ENCODE measurements at places on chromosomes 5 and 9.

GRCh38 chr5:52854949-52855348 lies 67.2 kb downstream of the ITGA1 start:
- DNase-seq: no peak

DNA sequence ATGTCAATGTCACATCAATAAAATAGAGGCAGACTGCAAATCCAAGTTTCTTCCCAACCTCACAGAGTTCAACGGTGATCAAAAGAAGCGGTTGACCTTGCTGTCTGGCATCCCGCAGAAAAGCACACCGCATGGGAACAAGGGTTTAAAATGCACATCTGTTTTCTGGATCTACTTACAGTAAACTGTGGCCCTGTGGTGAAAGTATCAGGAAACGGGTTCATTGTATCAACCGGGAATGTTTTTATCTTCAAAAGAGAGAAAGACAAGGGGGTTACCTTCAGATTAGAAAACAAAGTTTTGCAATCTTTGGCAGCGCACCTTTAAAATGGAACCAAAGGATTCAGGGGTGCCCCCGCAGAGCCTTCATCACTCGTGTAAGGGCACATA lies 15.5 kb upstream of the FRRS1L start:
- DNase-seq: no peak

DNA sequence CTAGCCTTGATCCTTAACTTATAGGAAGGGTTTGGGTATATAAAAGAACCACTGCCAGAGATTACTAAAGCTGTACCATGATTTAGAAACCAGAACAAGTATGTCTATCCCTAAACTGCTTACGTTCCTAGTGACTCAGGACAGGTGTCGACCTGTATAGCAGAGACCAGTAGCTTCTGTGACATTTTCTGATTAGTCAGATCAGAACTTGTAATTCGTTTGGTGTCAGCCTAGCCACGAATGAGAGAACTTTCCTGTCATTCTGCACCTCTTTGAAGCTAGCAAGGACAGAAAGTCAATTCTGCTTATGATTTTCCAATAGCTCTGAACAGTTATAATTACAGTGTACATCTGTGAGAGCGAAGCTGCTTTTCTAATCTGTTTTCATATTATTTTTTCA lies 39.5 kb downstream of the PRKACG start:
- DNase-seq: no peak

DNA sequence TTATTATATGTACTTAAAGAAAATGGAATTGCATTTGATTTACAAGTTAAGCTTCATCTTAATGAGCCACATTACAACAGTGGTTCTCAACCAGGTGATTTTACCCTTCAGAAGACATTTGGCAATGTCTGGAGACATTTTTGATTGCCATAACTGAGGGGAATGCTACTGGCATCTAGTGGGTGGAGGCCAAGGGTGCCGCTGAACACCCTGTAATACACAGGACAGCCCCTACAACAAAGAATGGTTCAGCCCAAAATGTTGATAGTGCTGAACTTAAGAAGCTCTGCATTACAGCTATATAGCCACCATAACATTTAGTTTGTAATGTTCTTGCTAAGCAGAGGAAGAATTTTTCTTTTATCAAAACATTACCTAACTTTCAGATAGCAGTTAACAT lies 103.1 kb downstream of the PAM start:
- DNase-seq: no peak

GRCh38 chr9:86069206-86069869 lies 30.0 kb downstream of the GOLM1 start:
- DNase-seq: no peak

DNA sequence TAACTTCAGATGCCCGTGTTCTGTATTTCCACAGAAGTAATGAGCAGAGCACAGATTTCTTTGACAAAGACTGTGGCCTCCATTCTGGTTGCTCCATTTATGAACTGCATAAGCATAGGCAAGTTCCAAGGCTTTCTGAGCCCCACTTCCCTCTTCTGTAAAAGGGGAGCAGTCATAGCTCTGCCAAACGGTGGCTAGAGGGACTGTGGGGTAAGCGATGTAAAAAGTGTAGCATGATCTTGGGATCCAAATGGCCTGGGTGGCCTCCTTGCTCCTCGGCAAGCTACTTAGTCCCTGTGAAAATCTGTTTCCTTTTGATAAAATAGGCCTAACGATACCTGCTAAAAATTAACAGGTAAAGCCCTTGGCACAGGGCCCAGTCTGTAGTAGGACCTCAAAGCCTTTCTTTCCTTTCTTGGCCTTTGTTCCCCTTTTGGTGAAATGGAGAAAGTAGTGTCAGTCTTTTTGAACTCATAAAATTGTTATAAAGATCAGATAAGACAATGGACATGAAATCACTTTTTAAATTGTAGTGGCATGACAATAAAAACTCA lies 646.6 kb downstream of the ACTL7B start:
- no peak for DNase-seq

- no peak for DNase-seq
These were observed 1067.8 kb upstream of the EDIL3 start for GRCh38 chr5:85452322-85453025.

DNA sequence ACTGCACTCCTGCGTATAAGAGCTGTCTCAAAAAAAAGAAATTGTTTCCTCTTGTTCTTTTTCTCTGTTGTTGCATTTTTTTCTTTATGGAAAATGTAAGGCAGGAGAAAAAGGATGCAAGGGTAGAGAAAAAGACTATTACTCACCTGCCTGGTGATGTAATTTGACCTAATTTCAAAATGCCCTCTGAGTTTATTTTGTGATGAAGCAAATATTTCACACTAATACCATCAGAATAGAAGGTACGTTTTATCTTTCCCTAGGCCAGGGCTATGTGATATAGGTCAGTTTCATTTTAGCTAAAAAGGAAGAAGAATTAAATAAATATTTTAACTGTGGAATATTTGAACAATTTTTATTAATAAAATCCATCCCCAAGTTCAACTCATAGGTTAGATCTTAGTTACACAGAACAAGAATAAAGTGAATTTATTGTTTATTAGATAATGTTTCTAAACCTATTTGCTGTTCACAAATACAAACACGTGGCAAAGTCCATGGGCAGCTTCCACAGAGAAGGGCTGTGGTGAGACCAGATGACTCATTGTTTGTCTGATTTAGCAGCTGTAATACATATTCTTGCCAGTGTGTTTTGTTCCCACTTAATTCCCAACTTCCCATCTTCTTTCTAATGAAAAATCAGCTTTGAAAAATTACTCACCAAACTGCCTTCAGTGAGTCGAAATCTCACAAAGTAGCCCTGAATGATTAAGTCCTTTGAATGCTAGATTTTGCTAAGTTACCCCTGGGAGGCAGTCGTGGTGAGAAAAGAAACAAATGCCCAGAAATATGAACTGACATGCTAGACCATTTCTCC lies 52.8 kb upstream of the CCDC112 start:
- DNase-seq: peak; percentile 53

DNA sequence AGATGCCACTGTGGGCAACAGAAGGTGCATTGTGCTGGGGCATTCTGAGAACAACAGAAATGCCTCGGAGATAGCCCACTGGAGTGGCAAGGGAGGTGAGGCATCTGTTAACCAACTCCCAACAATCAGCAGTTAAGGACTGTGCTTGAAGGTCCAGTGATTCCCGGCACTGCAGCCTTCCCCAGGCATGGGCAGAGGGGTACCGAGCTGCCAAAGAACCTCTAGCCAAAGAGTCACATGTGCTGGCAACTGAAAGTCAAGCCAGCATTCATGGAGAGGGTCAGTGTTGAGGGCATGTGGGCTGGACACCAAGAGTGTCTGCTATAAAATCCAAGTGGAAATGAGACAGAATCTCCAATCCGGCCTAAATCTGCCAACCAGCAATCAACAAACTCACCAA lies 149.6 kb downstream of the ASTN2 start:
- DNase-seq: peak; percentile 75

DNA sequence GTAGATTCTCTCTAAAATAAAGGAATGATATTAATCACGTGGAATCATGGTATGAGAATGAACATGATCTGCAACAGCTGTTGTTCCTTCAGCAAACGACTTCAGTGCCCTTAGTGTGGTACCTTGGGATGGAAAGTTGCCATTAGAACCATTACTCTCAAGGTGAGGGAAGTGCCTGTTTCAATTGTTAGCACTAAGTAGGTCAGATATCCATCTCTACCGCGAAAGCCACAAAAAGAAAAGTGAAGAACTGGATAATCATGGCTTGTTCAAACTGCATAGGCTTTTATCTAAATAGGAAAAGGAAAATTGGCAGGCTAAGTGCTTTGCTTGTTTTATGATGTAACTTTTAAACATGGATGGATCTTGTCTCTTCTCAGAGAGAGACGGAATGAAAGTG lies 380.7 kb downstream of the MRPS30 start:
- no peak for DNase-seq

DNA sequence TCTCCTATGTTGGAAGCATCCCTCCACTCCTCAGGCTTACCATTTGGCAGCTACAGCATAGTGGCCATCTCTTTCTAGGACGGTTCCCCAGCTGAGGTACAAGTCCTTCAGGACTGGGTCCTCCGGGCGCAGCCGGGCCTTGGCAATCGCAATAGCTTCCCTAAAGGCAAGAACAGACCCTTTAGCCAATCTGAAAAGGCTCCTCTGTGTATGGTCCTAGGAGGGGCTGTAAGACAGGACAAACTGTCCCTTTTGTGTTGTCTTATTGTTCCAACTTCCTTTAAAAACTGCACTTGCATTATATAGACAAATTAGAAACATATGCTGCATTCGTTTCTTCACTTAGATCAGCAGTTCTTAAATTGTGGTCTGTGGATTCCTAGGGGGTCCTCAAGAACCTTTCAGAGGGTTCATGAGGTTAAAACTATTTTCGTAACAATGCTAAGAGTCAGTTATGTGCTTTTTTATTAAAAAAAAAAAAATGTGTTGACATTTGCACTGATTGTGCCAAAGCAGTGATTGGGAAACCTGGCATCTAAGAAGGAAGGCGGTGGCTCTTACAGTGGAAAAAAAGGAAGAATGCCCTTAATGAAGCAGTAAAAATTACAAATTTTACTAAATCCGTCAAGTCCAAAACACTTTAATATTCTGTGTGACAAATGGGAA lies 38.7 kb downstream of the GEMIN5 start:
- no peak for DNase-seq

DNA sequence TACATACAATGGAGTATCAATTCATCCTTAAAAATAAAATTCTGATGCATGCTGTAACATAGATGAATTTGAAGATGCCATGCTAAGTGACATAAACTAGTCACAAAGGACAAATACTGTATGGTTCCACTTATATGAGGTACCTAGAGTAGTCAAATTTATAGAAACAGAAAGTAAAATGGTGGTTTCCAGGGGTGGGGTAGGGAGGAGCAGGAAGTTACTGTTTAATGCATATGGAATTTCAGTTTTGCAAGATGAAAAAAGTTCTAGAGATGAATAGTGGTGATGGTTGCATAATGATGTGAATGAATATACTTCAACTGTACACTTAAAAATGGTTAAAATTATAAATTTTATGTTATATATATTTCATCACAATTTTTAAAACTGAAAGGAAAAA lies 57.3 kb upstream of the FNIP1 start:
- DNase-seq: no peak

- DNase-seq: no peak
These were observed 271.1 kb upstream of the IRX1 start for GRCh38 chr5:3324421-3325101.

DNA sequence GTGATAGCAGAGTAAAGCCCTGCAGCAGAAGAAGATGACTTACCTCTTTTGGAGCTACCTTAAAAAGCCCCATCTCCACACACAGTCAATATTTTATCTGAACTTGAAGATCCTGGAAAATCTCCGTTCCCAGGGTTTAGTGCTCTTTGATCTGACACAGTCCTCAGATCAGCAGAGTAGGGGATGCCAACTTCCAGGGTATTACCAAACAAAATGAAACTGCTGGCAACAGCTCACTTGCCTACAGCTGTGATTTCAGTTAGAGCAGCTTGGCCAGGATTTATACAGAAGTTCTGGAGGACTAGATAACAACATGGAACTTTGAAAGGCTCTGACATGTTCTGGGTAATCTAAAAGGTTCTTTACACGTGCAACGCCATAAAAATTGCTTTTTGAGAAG lies 1537.8 kb upstream of the ACO1 start:
- no peak for DNase-seq

- DNase-seq: no peak
These were observed 14.6 kb upstream of the HABP4 start for GRCh38 chr9:96435345-96435744.

DNA sequence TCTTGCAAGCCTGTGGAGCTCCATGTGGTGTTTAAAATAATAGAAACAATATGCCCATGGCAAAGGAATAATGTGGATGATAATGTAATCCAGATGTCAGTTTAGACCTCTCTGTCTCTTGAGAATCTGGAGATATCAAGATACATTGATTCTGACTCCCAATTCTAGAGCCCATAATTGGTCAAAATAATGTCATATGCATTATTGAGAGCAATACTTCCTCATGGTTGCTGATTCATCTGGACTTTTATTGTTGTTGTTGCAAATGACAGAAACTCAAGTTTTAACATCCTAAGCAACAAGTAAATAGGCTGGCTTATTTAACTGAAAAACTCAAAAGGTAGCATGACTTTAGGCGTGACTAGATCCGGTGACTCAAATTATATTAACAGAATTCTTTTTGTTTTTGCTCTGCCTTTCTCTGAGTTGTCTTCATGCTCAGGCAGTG lies 152.1 kb downstream of the PCSK1 start:
- no peak for DNase-seq

- no peak for DNase-seq
These were observed 698 bp upstream of the SEC24A start for GRCh38 chr5:134647750-134648424.

DNA sequence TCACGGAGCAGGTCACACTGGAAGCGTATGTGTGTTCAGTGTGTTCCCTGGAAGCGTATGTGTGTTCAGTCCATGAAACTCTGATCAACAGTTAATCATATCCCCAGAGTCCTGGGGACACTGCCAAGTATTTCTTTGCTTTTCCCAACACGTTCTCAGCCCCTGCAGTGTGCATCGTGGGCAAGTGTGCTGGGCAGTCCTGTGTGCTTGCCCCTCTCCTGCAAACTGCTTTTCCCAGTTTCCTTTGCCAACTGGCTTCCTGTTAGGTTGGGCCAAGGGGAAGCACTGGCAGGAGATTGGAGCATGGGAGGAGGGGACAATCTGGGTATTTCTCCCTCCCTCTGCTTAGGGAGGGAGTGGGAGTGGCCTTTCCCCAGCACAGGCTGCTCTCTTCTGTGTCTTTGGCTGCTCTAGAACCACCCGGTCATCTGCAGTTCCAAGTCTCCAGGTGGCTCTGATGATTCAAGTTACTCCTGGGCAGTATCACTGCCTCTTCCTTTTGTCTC lies 36.8 kb upstream of the NEK6 start:
- peak; percentile 77 for DNase-seq

Data from Ammon's horn (tissue), 1 donor.